Diencephalon (tissue), 1 donor: ENCODE measurements at places on chromosomes 1 and 21. TPM values are rescaled to one million over a fixed set of nuclear protein-coding genes. Genes with fewer than 3 reads are reported as not detected.

LRIG2 gene
- 34.1 TPM for total RNA-seq

POGK gene
- total RNA-seq: 47.5 TPM

TNFSF18 gene
- 1.8 TPM for total RNA-seq

CACHD1 gene
- 45.9 TPM for total RNA-seq

CD101 gene
- 1.6 TPM for total RNA-seq

OR2G6 gene
- total RNA-seq: not detected

MATN1 gene
- 0.46 TPM for total RNA-seq

BCL2L15 gene
- total RNA-seq: 0.69 TPM

OR2L13 gene
- total RNA-seq: 5.5 TPM

AZIN2 gene
- 14.1 TPM for total RNA-seq

SLAMF7 gene
- not detected for total RNA-seq

FAAH gene
- 26.8 TPM for total RNA-seq

DENND1B gene
- total RNA-seq: 55.6 TPM
